ENCODE measurements at places on chromosomes 1 and 21. TPM values are rescaled to one million over a fixed set of nuclear protein-coding genes. Genes with fewer than 3 reads are reported as not detected.

Gene PYHIN1
- not detected for total RNA-seq

Gene FCRL4
- not detected for total RNA-seq

Gene MRPL20
- total RNA-seq, result 127 TPM

Gene RFX5
- total RNA-seq, result 32.0 TPM

All from HepG2 (cell line).